Left ventricle myocardium inferior (tissue), 1 donor: ENCODE measurements at places on chromosomes 1 and 21.

DNA sequence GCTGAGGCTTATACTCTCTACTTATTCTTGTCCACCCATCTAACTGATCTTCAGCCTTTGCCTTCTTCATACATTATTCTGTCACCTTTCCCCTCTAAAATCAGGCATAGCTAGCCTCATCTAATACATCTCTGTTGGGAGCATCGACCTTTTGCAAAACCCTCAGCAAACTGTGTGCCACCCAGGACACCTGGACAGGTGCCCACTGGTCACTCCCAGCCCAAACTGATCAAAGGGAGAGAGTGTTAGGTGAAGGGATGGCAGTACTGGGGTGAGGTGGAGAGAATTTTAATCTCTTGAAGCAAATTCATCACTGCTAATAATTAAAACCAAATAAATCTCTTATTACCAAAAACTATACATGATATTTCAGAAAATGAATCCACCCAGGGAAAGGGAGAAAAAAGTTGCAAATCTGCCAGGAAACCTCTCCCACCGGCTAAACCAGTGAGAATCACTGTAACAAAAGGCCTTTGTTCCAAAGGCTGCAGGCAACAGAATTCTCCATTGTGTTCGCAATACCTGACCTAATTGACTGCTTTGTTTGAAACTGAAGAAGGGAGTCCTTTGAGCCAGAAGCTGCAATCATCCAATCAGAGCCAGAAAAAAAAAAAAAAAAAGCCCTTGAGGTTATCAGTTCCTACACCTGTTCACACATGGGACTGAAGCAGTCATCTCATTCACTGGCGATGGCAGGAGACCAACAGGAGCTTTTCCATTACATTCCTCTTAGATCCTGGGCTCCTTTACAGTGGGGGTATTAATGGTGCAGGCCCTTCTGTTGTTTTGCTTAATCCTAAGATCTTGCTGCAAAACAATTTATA is 172.6 kb downstream of the APP start:
- H3K36me3 ChIP-seq = peaks cover 3% of the 10 kb centered on the region
- no peak for DNase-seq
- no peak overlapping the region for H3K4me3 ChIP-seq
- no peaks in the 10 kb centered on the region for H3K27me3 ChIP-seq
- peak overlapping the region; percentile 47 for H3K27ac ChIP-seq

DNA sequence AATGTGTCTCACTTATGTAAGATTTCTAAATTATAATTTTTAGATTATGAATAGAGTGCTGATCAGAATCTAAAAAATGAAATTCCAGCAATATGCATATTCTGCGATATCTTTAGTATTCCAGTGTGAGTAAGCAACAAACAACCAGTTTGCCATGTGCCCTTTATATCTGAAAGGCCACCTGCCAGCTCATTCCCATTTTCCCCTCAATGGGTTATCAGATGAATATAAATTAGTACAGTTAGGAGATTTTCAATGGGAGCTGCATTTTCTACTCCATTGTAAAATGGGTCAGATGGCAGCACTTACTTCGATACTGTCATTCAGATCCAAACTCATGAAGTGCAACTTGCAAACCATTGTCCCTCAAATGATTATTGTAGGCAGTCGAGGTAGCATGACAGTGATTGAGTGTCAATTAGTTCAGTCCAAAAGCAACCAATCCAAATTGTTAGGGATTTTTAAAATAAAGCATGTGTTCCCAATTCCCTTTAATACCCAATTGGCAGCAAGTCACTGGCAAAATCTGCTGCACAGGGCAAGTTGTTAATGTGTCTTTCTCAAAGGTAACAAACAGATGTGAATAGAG is 680.3 kb downstream of the LRRIQ3 start:
- no peaks in the 10 kb centered on the region for H3K27me3 ChIP-seq
- H3K27ac ChIP-seq = no peak overlapping the region
- DNase-seq = no peak
- no peaks in the 10 kb centered on the region for H3K36me3 ChIP-seq
- no peaks in the 10 kb centered on the region for H3K4me1 ChIP-seq

- H3K36me3 ChIP-seq = no peaks in the 10 kb centered on the region
- no peak overlapping the region for H3K27ac ChIP-seq
- no peak overlapping the region for H3K4me3 ChIP-seq
These were observed 26.5 kb downstream of the OLIG1 start for GRCh38 chr21:33096426-33096825.

DNA sequence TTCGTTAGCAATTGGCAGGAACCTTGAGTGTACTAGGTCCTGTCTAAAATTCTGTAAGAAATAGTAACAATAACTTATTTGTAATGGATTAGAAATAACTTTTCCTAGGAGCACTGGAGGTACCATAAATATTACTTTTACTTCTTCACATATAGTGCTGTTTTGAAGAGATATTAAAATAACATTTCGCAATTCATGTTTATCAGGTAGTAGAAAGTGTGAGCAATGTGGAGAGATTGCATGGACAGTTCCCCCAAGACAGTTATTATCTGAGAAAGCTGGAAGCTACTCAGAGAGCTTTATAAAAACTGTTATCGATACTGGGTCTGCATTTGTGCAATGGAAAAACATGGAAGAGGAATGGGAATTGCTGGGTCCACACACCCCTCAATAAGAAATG is 128.5 kb upstream of the KIF26B start:
- H3K27ac ChIP-seq = no peak overlapping the region
- H3K27me3 ChIP-seq = no peaks in the 10 kb centered on the region

- H3K27ac ChIP-seq = no peak overlapping the region
- no peak overlapping the region for H3K4me3 ChIP-seq
These were observed 27.9 kb upstream of the NRIP1 start for GRCh38 chr21:15092745-15093144.

GRCh38 chr21:15130751-15131150 is 66.0 kb upstream of the NRIP1 start:
- H3K4me1 ChIP-seq = peaks cover 20% of the 10 kb centered on the region
- no peaks in the 10 kb centered on the region for H3K27me3 ChIP-seq
- H3K27ac ChIP-seq = no peak overlapping the region
- H3K36me3 ChIP-seq = no peaks in the 10 kb centered on the region
- no peak for DNase-seq

GRCh38 chr1:206117151-206117948 is at the start of gene AVPR1B:
Gene AVPR1B, minus strand, starts transcription at chr1:206117388. Its CDS starts 498 bp downstream, at chr1:206116890.
- peaks cover 10% of the 10 kb centered on the region for H3K27me3 ChIP-seq
- H3K27ac ChIP-seq = no peak within 1 kb of the TSS
- no peaks in the 10 kb centered on the region for H3K36me3 ChIP-seq

GRCh38 chr1:235745503-235746136 is 96.0 kb upstream of the GNG4 start:
- peaks cover 79% of the 10 kb centered on the region for H3K36me3 ChIP-seq
- no peak overlapping the region for H3K4me3 ChIP-seq
- H3K27ac ChIP-seq = no peak overlapping the region
- H3K27me3 ChIP-seq = no peaks in the 10 kb centered on the region
- no peak for DNase-seq

DNA sequence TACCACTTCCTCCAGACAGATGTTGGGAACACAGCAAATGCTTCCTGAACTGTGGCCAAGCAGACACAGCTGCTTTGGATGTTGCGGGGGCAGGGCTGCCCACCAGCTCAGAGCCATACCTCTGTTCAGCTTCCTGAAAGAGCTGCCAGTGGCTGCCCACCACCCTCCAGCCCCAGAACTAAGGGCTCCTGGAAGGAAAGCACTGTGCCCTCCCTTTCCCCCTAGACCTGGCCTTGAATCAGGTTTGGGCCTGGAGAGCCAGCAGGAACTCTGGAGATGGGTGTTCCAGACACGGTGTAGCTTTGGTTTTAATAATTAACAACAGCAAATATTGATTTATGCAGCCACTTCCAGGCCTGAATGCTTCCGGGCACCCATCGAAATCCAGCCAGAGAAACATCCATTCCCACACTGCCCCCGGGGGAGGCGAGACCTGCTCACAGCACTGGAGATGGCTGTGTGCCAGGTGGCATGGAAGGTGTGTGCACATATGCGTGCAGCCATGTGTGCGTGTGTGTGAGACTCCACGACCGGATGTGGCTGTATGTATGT is 45.7 kb downstream of the RAP1GAP start:
- no peaks in the 10 kb centered on the region for H3K36me3 ChIP-seq
- no peak overlapping the region for H3K4me3 ChIP-seq
- peaks cover 70% of the 10 kb centered on the region for H3K27me3 ChIP-seq
- H3K27ac ChIP-seq = no peak overlapping the region
- H3K4me1 ChIP-seq = peaks cover 30% of the 10 kb centered on the region

DNA sequence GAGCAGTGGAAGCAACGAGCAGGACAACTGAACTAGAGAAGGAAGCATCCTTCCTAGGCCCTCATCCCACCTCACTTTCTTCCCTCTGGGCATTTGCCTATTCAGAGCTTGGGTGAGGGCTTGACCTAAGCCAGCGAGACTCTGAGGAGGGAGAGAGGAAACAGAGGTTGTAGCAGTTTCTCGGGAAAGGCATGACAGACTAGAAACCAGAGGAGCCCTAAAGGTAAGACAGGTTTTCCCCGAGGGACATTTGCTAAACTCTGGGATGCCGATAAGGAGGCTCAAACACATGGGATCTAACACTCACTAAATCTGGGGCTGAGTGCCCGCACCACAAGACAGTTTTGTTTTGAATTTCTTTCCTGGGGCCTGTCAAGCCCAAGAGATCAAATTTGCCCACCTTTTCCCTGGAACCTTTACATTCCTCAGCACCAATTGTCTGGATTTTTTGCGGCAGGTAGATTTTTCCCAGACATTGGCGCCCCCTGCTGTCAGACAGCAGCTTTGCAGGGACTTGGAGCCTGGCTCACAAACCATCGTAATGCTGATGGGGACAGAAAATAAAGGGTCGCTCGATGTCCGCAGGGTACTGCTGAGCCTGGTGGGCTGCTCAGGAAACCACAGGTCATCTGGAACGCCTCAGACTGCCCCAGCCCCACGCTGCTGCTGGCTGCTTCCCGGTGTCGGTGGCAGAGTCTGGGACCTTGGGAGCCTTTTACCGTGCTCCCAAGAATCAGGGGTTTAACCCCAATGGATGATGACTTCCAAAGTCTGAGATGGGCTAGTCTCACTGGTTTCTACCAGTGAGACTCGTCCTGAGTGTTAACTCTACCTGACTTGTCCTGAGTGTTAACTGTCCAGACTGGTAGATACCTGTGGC is 23.4 kb upstream of the TSPAN2 start:
- H3K27me3 ChIP-seq = peaks cover 4% of the 10 kb centered on the region
- no peak overlapping the region for H3K27ac ChIP-seq
- no peak for DNase-seq
- peaks cover 2% of the 10 kb centered on the region for H3K4me1 ChIP-seq
- H3K4me3 ChIP-seq = no peak overlapping the region
- H3K36me3 ChIP-seq = no peaks in the 10 kb centered on the region

DNA sequence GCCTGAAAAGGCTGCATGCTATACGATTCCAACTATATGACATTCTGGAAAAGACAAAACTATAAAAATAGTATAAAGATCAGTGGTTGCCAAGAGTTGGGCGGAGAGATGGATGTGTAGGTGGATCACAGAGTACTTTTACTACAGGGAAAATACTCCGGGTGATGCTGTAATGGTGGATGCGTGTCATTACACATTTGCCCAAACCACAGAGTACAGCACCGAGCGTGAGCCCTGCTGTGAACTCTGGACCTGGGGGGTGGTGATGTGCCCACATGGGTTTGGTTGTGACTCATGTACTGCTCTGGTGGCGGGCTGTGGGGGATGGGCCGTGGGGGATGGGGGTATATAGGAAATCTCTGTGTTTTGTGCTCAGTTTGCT is 162.7 kb upstream of the COL6A1 start:
- no peak overlapping the region for H3K27ac ChIP-seq
- H3K36me3 ChIP-seq = no peaks in the 10 kb centered on the region
- no peaks in the 10 kb centered on the region for H3K4me1 ChIP-seq
- H3K27me3 ChIP-seq = peaks cover 14% of the 10 kb centered on the region
- no peak overlapping the region for H3K4me3 ChIP-seq

DNA sequence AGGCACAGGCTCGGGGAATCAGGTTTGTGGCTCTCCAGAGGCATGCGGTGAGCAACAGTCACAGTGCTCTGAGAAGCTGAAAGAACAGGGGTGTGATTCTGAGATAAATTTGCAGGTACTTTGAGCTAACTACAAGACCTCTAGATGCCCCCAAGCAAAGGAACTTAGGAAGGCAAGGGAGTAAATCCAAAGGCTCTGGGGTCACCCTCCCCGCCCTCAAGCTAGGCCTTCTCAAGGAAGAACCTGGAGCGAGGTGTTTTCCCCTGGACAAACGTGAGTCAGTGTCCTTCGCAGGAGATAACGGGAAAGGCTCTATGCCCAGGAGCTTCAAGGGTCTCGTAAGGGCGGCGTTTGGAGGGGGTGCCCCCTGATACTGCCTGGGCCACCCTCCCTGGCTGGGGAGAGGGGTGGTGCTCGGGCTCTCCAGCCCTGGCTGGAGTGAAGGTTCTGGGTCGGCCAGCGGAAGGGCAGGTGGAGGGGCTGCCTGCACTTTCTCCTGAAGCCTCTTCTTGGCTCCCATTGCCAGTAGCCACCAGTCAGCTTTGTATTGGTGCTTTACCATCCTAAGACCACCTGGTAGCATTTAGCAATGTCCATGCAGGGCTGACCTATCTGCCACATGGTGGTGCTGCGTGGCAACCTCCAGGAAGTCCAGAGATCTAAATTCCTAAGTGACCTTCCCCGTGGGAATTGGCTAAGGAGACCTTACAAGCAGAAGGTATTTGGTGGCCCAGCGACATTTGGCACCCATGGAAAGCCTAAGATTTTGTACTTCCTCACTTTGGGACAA is 44.0 kb downstream of the GPR161 start:
- no peaks in the 10 kb centered on the region for H3K4me1 ChIP-seq
- H3K4me3 ChIP-seq = no peak overlapping the region
- no peak for DNase-seq
- no peak overlapping the region for H3K27ac ChIP-seq
- H3K27me3 ChIP-seq = no peaks in the 10 kb centered on the region
- H3K36me3 ChIP-seq = peaks cover 4% of the 10 kb centered on the region

DNA sequence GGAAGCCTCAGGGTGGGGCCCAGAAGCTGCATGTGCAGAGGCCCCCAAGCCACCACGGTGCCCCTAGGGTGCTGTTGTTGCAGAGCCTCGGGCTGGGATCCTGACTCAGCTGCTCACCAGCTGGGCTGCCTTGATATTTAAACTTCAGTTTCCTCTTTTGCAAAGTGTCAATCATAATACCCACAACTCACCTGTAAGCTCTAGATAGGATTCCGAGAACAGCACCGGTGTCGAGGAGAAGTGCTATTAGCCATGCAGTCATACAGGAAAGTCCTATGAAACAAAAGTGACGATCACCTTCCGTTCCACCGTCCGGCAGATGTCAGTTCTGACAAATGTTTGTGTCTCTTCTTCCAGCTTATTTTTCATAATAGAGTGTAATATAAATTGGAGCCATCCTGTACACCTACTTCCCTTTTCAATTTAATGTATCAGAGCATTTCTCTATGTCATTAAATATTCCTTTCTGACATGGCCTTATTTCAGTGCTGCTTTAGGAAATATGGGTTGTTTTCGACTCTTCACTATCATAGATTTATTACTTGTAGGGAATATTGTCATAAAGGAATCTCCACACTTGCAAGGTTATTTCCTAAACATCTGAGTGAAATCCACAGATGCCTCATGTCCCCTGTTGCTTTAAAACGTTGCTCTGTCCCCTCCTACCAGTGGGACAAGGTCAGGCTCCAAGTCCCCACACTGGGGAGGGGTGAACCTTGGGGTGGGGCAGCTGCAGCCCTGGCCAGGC is 100.8 kb downstream of the SIK1 start:
- no peaks in the 10 kb centered on the region for H3K27me3 ChIP-seq
- peaks cover 14% of the 10 kb centered on the region for H3K4me1 ChIP-seq
- DNase-seq = no peak
- H3K36me3 ChIP-seq = no peaks in the 10 kb centered on the region
- H3K4me3 ChIP-seq = no peak overlapping the region
